Head of caudate nucleus (tissue), 42 donors: ENCODE measurements at places on chromosomes 12 and 14.

DNA sequence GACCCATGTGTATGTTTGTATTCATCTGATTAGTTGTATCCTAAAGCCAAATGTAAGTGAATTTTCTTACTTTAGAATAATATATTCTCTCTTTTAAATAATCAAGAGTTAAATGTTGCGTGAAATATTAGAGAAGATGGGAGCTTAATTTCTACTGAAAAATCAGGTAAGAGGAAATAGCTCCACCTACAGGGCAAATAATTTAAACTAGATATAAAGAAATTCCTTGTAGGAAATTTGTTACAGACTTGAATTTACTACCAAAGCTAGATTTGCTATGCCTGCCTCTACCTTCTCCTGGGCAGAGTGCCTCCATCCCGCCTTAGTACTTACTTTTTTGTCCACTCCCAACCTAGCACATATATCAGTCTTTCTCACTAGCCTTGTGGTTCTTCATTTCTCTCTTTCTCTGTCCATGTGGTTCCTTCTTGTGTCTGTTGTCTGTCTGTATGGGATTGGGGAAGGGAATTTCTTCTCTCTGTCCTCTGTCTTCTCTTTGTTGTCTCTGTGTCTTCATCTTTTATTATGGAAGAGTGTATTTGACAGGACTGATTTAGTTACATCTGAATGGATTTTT is 44.7 kb downstream of the PALS1 start:
- no peak for DNase-seq

DNA sequence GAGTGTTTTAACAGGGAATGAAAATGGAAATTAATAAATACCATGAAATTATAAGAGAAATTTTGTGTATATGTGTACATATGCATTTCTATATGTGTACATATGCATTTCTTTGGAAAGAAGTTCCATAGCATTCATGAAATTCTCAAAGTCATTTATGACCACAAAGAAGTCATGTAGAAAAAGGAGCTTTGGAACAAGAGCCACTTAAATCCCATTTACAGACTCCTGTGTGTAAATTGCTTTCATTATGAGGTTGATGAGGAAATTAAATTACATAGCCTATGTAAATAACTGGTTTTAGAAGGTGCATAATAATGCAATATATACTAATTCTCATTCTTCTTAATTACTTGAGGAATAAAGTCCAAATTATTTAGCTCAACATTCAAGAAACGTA is 450.5 kb upstream of the SYT1 start:
- DNase-seq = no peak

GRCh38 chr14:68234101-68234905 is 414.7 kb downstream of the RAD51B start:
- no peak for DNase-seq

- no peak for DNase-seq
Measured at GRCh38 chr12:59357811-59358210, 238.0 kb upstream of the SLC16A7 start.

DNA sequence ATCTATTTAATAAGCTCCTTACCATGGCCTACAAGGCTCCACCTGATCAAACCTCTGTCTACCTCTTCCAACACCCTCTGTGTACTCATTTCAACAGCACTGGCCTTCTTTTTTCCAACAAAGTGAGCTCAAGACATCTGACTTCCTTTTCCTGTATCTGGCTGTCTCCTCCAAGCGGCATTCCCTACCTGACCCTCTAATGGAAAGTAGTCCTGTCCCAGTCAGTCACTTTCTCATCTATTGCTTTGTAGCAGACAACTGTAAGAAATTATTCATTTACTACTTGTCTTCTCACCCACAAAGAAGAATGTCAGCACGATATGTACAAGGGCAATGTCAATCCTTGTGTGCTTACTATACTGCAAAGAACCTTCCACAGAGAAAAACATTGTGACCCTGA is 149.6 kb downstream of the MED13L start:
- no peak for DNase-seq

- DNase-seq = no peak
Measured at GRCh38 chr14:61953602-61954001, 191.4 kb downstream of the SNAPC1 start.

DNA sequence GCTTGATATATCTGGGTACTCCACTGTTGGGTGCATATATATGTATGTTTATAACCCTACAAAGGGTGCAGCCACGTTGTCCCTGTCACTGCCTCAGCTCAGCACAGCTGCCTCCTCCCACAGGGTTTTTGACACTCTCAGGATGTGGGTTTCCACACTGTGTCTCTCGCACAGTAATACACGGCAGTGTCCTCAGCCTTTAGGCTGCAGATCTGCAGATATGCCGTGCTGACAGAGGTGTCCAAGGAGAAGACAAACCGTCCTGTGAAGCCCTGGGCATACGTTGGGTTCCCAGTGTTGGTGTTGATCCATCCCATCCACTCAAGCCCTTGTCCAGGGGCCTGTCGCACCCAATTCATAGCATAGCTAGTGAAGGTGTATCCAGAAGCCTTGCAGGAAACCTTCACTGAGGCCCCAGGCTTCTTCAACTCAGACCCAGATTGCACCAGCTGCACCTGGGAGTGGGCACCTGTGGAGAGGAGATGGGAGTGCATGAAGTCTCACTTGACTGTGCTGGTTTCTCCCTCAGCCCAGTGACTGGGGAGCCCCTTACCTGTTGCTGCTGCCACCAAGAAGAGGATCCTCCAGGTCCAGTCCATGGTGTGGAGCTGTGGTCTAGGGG is 498.7 kb downstream of the TMEM121 start:
- DNase-seq = no peak

DNA sequence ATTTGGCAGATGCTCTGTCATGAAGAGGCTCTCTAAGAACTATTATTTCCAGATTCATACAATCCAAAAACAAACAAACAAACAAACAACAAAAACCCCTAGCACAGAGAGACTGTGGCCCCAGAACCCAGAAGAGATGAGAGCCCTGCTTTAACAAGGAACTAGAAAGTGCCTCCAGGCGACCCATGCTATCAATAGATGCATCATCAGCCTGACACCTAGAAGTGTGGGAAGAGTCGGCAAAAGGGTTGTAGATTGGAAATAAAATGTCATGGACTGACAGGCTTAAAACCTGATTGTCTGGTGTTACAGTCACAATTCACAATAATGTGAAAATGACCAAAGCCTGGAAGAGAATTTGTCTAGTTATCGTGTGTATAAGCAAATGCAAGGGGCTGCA is 50.6 kb upstream of the FLRT2 start:
- no peak for DNase-seq

DNA sequence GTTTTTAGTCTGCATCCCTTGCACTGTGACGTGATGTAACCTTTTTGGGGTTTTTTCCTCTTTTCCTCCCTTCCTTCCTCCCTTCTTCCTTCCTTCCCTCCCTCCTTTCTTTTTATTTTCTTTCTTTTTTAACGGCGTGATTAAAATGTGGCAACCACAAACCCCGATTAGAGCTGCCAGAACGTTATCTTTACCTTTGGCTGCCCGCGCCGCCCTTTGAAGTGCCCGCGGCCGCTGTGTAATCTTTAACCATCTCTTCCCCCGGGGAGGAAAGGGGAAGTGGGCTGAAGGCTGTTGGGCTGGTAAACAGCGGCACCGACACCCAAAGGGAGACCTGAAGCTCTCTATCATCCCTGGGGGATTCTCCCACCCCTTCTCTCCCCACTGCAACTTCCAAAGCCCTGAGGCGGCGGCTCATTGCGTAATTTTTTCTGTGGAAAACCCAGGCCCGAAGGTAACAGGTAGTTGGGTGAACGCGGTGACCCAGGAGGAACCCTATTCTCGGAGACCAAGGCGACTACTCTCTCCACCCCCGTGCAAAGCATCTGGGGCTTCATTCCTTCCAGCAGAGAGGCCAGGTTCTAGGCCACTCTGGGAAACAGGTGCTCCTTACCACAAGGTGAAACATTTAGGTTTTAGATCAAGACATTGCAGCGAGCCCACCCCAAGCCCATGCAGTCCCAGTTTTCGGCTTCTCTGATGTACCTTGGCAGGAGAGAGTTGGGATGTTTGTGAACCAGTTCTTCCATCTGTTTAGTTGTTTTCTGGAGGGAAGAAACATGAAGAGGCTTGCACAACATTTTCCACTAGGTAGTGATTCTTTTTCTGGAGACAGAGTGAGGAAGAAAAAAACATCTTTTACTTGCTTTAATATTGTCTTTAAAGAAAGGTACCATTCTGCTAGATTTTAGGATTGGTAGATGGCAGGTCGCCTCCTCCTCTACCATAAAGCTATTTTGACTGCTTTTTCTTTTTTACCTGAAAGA is 1.5 kb downstream of the LGR5 start:
- DNase-seq = no peak

DNA sequence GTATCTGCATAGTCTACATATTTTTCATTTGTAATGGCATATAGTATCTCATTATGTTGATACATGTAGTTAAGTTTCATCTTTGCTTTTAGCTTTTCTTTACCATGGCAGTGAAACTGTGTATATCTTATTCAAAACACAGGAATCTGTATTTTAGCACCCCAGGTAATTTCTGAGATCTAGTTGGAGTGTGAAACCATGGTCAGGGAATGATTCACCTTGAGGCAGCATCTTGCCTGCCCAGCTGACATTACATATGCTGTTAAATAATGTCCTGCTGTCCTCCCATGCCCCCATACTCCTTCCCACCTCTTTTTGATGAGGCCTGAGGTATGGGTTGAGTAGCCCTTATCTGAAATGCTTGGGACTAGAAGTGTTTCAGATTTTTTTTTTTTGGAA is 125.4 kb upstream of the ATF1 start:
- DNase-seq = no peak

GRCh38 chr12:131223171-131223761 is 269.6 kb downstream of the ADGRD1 start:
- no peak for DNase-seq

DNA sequence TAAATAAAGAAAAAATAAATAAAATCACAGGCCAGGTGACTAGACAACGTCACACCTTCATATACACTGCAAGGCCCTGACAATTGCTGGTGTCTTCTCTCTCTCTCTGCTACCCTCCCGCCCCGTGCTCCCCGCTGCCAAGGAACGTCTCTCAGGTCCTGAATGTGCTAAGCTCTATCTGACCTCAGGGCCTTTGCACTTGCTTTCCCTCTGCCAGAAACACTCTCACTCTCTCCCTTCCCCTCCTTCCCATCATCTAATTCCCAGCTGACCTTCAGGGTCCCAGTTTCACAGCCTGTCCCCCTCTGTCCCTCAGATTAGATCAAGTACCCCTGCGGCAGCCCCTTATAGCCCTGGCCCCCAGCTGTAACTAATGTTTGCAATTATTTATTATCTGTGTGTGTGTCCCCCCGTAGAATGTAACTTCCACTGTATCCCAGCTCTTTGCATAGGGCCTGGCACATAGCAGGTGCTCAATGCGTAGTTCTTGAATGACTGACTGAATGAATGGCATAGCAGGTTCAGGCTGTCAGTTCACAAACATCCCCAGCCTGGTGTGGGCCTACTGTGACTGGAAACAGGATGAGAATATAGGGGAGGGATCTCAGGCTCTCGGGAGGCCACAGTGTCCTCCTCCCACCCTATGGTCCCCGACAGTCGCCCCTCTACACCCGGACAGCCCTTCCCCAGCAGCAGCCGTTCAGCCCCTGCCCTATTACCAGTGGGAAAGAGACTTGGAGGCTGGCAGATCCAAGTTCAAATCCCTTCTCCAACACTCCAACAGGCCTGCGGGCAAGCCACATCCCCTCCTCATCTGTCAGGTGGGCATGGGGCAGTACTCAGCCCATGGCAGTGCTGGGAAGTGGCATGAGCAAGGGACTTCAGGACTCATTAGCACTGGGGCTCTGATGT is 6.6 kb downstream of the BEGAIN start:
- no peak for DNase-seq

DNA sequence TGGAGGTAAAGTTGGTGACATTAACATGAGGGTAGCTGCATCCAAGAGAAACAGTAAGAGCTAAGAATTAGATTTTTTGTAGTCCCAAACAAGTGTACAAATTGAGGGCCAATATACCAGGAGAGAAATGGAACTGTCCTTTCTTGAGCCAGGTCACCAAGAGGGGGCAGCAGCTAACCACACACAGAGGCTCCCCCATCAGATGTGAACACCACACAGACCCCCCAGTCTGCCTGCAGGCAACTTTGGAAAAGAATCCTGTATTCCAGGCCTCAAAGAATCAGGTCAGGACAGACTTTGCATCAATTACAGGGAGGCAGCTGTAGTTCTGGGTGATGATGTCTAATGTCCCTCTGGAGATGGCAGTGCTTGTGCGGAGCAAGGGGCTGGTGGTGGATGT is 77.9 kb downstream of the SPTB start:
- DNase-seq = peak; percentile 26

DNA sequence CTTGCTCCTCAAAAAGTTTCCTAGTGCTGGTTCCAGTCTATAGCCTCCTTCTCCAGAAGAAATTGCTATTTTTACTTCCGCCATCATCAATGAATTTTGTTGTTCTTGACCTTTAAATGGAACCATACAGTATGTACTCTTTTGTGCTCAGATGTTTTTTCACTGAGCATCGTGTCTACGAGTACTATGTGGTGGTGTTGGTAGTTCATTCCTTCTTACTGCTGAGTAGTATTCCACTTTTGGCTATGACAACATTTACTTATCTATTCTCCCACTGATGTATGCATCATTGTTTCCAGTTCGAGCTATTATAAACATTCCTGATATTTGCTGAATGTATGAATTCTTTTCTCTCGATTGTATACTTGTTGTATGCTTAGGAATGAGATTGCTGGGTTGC is 28.6 kb downstream of the SLC2A14 start:
- DNase-seq = no peak

DNA sequence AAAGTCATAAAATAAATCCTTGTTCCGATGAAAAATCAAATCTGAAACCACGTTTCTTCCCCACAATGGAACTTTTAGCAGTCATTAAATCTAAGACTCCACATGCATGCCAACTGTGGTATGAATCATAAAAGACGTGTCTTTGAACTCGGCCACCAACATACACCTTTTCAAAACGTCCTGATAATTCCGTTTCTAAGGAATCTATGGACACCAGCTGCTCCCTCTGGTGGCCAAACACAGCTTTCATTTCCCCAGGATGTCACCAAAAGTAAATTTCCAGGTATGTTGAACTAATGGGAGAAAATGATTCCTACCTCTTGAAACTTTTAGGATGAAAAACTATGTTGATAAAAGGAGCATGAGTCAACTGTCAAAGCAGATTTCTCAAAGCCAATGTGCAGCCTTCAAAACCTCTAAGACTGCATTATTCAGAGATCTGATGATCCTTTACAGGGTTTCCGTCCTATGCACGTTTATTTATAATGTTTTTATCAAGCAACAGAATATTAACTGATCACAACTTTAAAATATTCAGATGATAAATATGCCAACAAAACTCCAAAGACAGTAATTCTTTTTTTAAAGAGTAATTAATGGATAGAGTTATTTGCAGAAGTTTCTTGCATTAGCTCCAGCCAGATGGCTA is 96.2 kb downstream of the CIT start:
- no peak for DNase-seq

DNA sequence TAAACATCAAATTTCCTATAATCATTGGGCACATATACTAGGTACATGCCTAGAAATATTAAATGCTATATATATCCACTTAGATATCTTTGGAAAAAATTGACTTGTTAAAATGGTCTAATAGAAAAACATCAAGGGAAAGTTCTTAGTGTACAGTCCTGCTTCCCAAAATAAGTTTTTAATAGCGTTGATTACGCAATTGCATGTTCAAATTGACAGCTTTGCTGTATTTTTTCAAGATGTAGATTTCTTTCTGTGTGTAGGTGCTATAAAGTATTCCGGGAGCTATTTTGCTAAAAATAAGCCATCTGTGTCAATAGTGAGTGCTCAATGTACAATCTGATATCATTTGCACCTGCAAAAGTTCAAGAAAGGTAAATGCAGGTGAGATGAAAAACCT is 463.9 kb upstream of the ATP2B1 start:
- DNase-seq = no peak
